ENCODE measurements at places on chromosomes 12 and 14.

- no peak for DNase-seq
Observed at GRCh38 chr14:104278214-104278534, 139.8 kb downstream of the KIF26A start.

DNA sequence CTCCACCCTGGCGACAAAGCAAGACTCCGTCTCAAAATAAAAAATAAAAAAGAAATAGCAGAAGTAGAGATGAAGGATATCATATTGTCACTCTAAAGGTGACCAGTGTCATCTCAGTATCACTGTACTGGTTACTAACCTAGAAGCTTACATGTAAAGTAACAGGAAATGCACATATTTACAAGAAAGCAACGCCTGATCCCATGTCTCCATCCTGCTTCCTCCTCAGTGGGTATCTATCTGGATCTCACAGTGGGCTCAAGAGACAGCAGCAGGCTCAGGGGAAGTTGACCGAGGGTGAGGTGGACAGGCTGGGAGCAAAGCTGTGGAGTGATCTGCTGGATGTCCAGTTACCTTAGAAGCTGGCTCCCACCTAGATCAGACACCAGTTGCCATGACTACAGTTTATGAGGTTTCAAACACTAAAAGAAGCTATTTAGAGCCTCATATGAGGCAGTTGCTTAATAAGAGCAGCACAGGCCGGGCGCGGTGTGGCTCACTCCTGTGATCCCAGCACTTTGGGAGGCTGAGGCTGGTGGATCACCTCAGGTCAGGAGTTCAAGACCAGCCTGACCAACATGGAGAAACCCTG lies 10.5 kb downstream of the MTRFR start:
- no peak for DNase-seq

DNA sequence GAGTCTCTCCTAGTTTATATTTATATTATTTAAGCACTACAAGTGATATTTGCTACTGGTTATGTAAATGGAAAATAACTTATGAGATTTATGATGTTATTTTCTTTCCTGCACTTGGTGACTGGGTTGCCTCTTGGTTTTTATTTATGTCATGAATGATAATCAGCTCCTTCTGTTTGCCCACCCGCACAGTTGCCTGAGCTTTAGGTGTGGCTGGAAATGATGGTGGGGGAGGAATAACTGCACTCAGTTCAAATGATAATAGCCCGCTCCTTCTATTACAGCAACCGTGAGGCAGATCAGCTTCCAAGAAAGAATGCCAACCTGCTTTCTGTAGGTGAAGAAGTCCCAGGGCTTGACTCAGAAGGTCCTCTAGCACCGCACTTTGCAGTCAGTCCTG lies 190.2 kb upstream of the CAND1 start:
- no peak for DNase-seq

- peak; percentile 13 for DNase-seq
Observed at GRCh38 chr12:107844312-107844921, 69.9 kb downstream of the ASCL4 start.

- DNase-seq, result no peak
Observed at GRCh38 chr12:32170437-32170998, 63.9 kb downstream of the BICD1 start.

- no peak for DNase-seq
Observed at GRCh38 chr12:2154521-2154920, 101.7 kb downstream of the CACNA1C start.

GRCh38 chr12:125852116-125852515 lies 786.9 kb downstream of the AACS start:
- DNase-seq, result no peak

DNA sequence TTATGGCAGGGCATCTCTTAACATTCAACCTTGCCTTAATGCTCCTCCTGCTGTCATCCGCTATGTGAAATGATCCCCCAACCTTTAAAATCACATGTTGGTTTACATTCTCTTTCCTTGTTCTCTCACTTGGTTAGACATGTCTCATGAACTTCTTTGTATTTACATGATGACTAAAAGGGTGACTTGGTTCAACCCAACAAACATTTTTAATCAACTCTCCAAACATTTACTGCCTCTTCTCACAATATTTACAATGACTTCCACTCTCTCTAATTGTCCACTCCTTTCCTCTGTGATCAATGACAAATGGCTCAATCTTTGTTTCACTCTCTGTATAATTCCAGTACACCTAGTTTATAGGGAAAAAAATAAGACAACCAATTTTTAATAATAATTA lies 506.1 kb downstream of the NELL2 start:
- no peak for DNase-seq

GRCh38 chr14:94867946-94868771 lies 98.2 kb upstream of the GSC start:
- peak; percentile 40 for DNase-seq

GRCh38 chr12:29574500-29574899 lies 77.0 kb upstream of the OVCH1 start:
- no peak for DNase-seq

GRCh38 chr12:104329707-104330532 lies 26.4 kb downstream of the EID3 start:
- no peak for DNase-seq

DNA sequence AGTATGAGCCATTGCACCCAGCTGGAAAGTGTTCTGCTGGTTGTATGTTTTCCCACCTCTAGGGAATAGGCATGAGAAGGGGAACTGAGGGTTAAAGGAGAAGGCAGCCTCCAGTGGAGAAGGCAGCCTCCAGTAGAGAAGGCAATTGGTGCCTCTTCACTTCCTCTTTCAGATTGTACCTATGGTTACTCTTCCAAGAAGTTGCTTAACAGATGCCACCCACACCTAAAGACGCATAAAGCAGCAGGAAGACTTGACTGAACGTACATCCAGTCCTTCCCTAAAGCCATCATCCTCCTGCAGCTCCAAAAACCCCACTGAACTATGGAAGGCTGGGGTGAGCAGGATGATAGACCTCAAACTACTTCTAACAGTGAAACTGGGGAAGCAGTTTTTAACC lies 13.1 kb downstream of the DPF3 start:
- no peak for DNase-seq

- DNase-seq, result peak; percentile 65
Observed at GRCh38 chr12:12686925-12687324, 9.1 kb downstream of the GPR19 start.

DNA sequence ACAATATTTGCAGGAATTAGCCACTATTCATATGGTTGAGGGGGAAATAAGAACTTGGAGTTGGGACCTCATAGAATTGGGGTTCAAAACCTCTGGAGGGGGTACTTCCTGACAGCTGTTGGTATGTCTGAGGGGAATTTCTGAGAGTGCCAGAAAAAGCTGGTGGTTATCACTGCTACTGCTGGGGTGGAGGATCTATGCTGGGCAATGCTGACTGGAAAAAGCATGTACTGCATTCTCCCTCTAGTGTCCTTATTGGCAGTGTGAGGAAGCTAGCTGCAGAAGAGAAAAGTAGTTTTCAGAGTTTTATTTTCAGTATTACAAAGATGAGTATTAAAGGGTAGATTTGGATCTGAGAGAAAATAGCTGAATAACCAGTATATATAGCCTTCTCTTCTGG lies 88.8 kb downstream of the FUT8 start:
- DNase-seq, result no peak

DNA sequence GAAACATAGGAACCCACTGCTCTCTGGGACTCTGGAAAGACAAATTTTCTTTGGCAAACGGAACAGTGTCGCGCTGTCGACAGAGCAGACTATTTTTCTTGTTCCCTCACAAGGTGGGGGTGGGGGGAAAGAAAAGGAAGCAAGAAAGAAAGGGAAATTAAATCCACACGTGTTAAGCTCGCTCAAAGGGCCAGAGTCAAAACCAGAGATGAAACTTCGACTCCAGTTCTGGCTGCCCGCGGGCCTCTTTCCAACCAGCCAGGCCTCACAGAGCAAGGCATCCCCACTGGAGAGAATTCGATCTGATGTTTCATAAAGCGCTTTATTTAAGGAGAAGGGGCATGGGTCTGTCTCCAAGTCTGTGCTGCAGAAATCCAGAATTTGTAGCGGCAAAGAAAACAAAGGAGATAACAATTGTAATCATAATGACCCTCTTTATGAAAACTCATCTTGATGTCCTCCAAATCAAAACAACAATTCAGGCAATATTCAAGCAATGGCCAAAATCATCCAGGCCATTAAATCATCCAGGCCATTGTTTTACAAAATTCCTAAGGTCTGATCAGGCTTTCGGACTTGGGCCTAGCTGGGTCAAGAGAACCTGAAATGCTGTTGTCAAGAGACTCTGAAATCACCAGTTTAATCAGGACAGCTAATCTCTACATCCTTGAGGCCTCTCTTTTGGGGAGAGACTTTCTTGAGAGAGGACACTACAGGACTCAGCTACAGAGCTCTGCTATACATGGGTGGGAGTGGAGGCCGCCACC lies 5.3 kb upstream of the TBX5 start:
- no peak for DNase-seq

GRCh38 chr14:101010835-101011234 lies 107.3 kb upstream of the RTL1 start:
- DNase-seq, result no peak

DNA sequence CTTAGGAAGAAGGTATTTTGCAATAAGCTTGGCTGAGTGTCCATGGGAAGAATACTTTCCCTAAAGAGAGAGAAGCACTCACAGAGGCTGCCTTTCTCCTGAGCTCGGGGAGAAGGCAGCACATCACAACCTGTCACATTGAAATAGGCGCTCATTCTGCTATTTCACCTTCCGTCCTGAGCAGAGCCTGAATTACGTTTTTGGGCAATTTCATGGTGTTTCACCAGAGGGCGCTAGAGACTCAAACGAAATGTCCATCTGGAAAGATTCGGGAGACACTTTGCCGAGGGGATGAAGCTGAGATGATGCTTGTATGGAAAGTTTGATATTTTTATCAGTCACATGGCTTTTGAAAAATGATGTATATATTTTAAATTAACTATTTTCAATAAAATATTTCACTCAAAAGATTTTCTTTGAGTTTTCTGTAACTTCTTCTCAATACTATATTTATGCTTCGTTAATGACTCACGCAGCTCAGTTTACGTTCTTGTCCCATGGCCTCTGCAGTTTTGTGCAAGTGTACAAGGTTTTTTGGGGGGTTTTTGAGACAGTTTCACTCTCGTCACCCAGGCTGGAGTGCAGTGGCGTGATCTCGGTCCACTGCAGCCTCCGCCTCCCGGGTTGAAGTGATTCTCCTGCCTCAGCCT lies 17.4 kb upstream of the B4GALNT3 start:
- DNase-seq, result peak; percentile 70

DNA sequence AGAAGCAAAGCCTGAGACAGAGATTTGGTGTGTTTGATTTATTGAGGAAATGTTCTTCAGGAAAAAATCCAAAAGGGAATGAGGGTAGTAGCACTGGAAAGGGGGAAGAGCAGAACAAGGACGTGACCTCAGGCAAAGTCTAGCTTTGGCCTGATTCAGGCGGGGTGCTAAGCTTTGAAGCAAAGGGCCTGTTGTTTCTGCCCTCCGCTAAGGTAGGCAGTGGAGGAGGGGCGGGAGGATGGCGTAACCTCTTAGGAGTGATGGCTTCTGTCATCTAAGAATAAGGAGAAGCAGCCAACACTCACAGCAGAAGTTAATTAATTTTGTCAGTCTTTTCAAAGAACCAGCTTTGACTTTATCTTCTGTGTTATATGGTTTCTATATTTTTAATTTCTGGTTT lies 20.4 kb downstream of the ABHD12B start:
- DNase-seq, result no peak

GRCh38 chr12:121812320-121812871 lies 8.6 kb downstream of the SETD1B start:
- DNase-seq, result peak; percentile 94

GRCh38 chr12:50088577-50089335 lies 3.6 kb downstream of the SMARCD1 start:
- peak; percentile 49 for DNase-seq

DNA sequence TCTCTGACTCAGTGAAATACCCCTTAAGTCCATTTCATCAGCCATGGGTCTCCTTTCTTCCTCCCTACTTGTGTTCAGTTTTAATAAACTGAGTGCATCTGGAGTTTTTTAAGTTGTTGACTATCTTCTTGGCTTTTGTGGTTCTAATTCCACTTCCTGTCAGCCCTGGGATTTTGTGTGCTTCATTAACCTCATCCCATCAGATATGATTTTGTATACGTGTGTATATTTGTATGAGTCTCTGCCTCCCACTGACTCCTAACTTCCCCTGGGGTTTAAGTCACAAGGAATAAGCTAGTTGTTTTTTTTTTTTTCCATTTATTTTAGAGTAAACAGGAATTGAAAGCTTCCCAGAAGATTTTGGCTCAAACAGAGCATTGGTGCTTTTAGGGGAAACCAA lies 62.7 kb downstream of the TTLL5 start:
- DNase-seq, result no peak

DNA sequence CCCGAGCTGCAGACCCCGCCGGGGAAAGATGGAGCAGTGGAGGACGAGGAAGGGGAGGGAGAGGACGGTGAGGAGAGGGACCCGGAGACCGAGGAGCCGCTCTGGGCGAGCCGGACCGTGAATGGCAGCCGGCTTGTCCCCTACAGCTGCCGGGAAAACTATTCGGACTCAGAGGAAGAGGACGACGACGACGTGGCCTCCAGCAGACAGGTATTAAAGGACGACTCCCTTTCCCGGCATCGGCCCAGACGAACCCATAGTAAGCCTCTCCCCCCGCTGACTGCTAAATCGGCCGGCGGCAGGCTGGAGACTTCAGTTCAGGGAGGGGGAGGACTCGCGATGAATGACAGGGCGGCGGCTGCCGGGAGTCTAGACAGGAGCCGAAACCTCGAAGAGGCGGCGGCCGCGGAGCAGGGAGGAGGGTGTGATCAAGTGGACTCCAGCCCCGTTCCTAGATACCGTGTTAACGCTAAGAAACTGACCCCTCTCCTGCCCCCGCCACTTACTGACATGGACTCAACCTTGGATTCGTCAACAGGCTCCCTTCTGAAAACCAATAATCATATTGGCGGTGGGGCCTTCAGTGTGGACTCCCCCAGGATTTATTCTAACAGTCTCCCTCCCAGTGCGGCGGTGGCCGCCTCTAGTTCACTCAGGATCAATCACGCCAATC lies 962 bp downstream of the LEMD3 start:
- peak; percentile 55 for DNase-seq

- DNase-seq, result peak; percentile 71
Observed at GRCh38 chr12:27524839-27525753, 1.1 kb downstream of the PPFIBP1 start.

GRCh38 chr12:48903363-48903981 lies 21.8 kb downstream of the FKBP11 start:
- DNase-seq, result no peak

DNA sequence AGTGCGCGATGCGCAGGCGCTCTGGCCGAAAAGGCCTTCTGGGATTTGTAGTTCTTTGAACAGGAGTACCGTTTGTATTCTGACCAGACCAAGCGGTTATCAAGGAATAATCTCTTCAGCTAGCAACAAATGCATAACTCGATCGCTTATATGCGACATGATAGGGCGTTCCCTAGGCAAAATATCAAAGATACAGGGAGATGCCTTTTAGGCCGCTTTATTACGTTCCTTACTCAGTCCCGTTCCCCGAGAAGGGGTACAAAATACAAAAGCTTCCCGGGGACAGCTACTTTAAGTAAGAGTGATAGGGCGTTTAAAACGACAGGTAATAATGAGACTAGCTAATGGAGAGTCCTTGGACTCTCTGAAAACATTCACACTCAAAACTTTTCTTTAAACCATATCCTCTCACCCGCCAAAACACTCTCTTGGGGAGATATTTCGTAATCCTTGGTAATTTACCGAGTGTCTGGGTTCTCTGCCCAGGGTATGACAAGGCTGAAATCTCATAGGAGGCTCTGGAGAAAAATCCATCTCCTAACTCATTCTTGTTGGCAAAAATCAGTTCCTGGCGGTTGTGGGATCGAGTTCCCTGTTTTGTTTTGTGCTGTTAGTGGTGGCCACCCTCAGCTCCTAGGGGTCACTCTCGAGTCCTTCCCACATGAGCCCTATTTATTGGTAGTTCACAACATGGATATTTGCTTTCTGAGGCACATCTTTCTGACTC lies 412 bp upstream of the SNW1 start:
- DNase-seq, result peak; percentile 47
